ENCODE measurements at places on chromosomes 6 and 20. TPM values are rescaled to one million over a fixed set of nuclear protein-coding genes. Genes with fewer than 3 reads are reported as not detected.

GRCh38 chr6:90471263-90471662, 115.6 kb downstream of the MAP3K7 start:
- DNase-seq = no peak

The ZBTB12 gene
- 47.1 TPM for total RNA-seq

DNA sequence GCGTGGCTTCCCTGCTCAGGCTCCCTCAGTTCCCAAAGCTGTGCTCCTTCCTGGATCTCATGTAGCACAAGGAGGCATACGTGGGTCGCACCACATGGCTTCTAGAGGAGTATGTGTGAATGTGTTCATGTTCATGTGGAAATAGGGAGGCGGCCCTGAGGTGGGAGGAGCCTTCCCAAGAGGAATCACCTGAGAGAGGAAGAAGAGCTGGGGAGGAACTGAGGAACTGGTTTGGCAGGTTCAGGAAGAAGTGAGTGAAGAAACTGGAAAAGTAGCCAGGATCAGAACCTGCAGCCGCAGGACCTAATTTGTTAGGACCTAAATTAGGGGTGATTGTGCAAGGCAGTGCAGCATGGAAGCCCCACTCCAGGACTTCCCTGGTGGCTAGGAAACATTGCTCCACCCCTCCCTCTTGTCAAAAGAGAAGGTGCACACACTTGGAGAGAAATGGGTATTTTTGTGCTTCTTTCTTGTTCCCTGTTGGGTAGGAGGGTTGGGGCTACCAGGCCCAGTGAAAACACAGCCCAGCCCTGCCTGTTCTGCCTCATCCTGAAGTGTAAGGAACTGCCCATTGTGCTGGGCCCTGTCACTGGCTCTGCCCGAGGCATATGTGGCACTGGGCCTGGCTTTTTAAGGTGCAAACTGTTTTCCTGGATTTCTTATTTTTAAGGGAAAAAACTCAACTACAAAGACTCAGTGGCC, 20.7 kb downstream of the SYNJ2 start:
- DNase-seq = no peak

DNA sequence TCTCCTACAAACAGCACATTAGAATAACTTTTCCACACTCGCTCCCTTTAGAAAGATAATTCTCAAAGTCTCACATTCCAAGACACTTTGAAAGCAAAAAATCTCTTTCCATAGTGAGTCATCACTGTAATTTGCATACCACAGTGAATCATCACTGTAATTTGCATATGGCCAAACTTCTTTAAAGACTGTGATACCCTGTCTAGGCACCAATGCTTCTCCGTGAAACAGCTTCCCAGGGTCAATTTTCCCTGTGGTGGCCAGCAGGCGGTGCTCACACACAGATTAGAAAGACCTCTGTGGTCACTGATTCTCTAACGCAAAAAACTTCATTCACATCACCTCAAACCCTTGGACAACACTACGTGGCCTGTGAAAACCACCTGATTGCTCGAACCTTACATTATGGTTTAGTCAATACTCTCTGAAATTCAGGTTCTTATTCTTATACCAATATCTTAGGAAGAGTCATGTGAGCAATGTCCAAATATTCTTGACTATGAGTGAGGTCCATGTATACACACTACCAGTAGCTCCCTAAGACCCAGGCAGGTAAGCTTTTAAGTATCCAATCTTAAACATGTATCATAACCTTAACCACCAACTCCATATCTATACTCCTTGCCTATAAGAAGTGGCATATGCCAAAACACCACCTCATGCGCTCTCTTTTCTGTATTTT, 78.5 kb upstream of the PHACTR1 start:
- DNase-seq = peak; percentile 35

- DNase-seq = no peak
Observed at GRCh38 chr20:24619212-24619611, 149.8 kb downstream of the SYNDIG1 start.

The GGTLC1 gene
- not detected for total RNA-seq

The SLC32A1 gene
- total RNA-seq = not detected

GRCh38 chr20:1269235-1269634, 3.1 kb downstream of the SNPH start:
- DNase-seq = no peak

The GSTA3 gene
- not detected for total RNA-seq
